Right ventricle myocardium superior (tissue), 1 donor: ENCODE measurements at places on chromosomes 2 and 18. TPM values are rescaled to one million over a fixed set of nuclear protein-coding genes. Genes with fewer than 3 reads are reported as not detected.
A peak's percentile ranks its signal among the peaks of the same experiment; 100 is the strongest.

The EPB41L5 gene
- 8.1 TPM for total RNA-seq

The ROCK2 gene
- total RNA-seq, result 31.5 TPM

DNA sequence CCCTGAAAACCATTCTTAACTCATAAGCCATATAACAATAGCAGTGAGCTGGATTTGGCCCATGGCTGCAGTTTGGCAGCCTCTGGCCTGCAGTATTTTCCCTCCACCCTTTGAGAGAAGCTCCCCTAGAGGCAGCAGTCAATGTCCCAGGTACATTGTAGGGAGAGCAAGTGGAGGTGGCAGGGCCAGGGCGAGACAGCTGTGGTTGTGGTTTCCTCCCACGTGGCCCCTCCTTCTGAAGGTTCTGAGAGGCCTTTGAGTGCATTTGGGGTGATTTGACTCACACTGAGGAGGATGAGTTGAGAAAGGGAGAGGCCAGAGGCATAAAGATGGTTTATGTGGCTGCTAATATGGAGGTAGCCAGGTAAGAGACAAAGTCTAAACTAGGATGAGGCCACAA is 45.5 kb upstream of the LDAH start:
- no peak for DNase-seq

DNA sequence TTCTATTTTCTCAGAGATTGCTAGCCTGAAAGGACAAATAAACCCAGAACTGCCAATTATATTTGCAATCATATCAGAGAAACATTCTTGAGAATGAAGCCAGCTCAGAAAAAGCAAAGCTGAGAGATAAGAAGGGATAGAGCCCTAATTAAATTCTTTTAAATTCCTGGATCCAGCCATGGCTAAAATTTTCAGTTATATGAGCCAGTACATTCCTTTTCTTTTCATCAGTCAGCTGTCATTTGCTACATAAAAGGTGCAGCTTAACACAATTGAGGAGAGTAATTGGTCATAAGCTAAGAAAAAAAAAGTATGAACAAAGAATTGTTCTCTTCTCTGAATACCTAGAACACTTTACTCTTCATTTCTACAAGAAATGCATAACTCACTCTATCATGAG is 303.5 kb upstream of the FIGN start:
- no peak for DNase-seq

DNA sequence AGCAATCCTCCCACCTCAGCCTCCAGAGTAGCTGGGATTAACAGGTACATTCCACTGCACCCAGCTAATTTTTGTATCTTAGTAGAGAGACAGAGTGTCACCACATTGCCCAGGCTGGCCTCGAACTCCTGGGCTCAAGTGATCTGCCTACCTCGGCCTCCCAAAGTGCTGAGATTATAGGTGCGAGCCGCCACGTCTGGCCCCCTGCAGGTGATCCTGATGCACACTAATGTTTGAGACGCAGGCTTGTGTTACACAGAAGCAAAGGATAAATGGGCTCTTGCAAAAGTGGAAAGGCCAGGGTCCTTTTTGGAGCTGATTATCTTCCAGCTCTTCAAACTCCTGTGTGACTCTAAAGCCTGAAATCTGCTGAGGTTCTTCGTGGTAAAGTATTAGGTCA is 84.2 kb downstream of the TGFA start:
- DNase-seq, result no peak

DNA sequence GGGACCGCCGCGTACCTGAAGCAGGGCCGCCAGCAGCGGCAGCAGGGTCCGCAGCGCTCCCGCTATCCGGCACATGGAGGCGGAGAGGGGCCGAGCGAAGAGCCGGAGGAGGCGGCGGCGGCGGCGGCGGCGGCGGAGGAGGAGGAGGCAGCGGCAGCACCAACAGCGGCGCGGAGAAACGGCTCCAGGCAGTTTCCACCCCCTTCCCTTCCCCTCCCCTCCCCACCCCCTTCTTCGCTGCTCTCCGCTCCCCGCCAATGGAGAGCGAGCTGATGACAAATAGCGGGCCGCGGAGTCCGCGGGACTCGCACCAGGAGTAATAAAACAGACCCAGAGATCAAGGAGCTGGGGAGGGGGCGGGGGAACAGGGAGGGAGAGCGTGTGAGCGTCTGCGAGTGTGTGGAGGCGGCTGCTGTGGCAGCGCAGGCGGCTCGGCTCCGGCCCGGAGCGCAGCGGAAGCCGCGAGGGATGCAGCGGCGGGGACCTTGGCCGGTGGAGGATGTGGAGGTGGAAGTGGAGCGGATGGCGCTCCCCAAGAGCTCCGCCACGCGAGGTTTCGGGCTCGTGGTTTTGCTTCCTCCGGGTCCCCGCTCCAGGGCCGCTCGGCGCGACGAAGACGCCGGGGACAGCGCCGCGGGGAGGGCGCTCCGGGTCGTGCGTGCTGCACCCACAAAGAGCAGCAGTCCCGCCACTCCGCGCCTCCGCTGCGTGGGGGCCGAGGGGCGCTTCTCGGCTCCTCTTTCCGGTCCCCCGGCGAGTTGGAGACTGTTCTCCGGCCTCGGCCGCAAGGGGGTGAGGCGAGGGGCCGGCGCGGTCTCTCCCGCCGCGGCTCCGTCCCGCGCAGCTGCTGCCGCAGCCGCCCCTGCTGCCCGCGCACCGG is at the start of gene CDH2:
TSS of gene CDH2 (minus strand) at position 183 of the 880 bp plus-strand sequence. CDS start at position 75, 108 bp downstream.
- DNase-seq, result peak; percentile 79

The CDK5R2 gene
- total RNA-seq, result not detected

GRCh38 chr2:26521054-26521912 is 43.4 kb upstream of the OTOF start:
- no peak for DNase-seq

DNA sequence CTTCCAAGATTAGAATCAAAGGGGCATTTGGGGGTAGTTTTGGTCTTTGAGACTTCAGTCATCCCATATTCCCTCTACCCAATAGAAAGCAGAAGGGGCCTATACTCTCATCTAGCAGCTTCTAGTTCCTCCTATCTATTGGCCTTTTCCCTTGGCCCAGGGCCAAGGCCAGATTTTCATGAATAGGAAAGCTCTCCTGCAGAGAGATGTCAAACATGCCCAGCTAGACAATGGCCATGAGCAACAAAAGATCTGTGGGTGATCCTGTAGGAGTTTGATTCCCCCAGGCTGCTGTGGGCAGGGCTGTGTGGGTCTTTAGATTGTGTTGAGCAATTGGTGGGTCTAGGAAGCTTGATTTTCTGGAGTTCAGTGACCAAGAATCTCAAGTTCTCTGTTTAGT is 2.9 kb upstream of the ADCYAP1 start:
- no peak for DNase-seq

The IL1F10 gene
- total RNA-seq, result not detected

GRCh38 chr2:85397925-85398331 is 12.2 kb downstream of the CAPG start:
- DNase-seq, result no peak

The KIAA2012 gene
- not detected for total RNA-seq

DNA sequence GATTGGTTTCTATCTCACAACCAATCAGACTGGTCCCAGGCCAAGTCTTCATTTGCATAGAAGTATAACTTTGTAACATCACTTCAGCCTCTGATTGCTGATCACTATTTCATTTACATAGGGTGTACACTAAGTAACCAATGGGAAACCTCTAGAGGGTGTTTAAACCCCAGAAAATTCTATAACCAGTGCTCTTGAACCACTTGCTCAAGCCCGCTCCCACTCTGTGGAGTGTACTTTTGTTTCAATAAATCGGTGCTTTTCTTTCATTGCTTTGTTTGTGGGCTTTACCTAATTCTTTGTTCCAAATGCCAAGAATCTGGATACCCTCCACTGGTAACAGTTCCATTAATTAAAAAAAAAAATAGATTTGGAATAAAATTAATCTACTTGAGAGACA is 77.0 kb downstream of the TMEFF2 start:
- no peak for DNase-seq

- no peak for DNase-seq
These were observed 25.9 kb downstream of the MBD5 start for GRCh38 chr2:148046802-148047201.

DNA sequence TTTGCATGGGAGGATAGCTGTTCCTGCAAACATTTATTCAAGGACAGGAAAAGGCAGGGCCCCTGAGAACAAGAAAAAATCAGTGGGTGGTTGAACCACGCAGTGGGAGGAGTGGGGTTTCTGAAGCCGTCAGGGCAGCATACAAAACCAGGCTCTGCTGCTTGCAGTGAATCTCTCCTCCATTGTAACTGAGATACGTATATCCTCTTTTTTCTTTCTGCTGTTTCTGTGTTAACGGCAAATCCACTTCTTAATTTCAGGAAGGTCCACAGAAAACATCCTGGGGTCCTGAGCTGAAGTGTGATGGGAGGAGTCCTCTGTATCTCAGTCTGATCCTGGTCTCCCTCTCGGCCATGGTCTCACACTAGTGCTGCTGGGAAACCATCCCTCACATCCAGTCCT is 27.2 kb upstream of the KCNF1 start:
- no peak for DNase-seq

- no peak for DNase-seq
These were observed 40.6 kb downstream of the FOSL2 start for GRCh38 chr2:28433215-28433614.

The TRAK2 gene
- total RNA-seq, result 163 TPM

DNA sequence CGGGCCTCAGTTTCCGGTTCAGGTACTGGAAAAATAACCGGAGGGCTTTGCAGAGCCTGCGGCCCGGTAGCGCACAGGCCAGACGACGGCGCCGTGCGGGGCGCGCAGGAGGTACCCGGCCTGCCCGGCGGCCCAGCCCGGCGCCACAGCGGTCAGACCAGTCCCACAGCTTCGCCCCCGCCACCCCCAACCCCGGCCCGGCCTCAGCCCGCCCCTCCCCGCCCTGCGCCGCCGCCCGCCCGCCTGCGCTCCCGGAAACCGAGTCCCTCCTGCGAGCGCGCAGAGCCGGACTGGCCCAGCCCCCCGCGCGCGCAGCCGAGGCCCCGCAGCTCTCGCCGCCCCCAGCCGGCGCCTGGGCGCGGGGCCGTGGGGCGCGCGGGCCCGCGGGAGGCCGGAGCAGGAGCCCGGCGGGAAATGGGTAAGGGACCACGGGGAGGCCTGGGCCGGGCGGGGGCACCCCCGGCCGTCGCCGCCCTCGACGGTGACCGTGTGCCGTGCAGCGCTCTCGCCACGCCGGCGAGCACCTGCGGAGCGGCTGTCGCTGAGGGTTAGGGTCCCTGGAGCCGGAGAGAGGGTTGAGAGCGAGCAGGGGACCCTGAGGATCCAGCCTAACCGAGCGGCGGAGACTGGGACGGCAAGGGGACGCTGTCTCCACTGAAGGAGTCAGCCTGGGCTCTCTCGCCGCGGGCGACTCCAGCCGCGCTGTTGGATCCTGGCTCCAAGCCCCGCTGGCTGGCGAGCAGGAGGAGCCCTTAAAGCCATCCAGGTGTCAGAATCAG is 16.5 kb upstream of the PSD4 start:
- no peak for DNase-seq

DNA sequence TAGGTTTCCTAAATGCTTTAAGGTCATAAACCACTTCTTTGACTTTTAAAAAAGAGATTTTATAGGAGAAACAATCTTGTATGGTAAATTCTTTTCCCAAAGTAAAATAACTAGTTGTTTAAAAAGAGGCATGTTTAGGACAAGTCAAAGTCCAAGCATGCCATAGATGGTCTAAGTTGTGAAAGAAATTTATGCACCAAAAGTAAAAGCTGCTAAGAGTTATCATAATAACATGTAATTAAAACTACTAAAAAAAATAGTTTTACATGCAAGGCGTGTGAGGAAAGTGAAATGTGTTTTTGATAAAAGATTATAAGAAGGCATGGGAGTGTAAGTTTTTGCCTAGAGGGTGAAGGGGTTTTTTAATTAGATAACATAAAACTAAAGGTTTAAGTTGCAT is 22.5 kb downstream of the FAM210A start:
- no peak for DNase-seq

- no peak for DNase-seq
These were observed 94.5 kb upstream of the MGAT4A start for GRCh38 chr2:98825404-98825803.

The TTC32 gene
- 3.3 TPM for total RNA-seq

GRCh38 chr2:72793798-72794440 is 31.9 kb downstream of the EXOC6B start:
- no peak for DNase-seq

GRCh38 chr2:138455691-138456090 is 45.9 kb upstream of the SPOPL start:
- no peak for DNase-seq

The TMEM182 gene
- total RNA-seq, result 187 TPM

DNA sequence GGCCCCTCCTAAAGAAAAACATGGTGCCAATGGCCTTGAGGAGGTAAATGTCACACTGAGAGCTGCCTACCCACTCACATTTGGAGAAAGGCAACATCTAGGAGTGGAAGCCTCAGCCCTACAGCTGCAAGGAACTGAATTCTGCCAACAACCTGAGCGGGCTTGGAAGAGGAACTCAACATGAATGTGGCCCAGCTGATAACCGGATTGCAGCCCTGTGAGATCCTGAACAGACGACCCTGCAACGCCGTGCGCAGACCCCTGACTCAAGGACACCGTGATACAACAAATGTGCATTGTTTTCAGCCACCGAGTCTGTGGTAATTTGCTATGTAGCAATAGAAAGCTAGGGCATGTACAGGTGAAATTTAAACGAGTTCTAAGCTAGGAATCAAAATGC is 99.4 kb downstream of the MYOM1 start:
- no peak for DNase-seq

The CCDC74B gene
- 0.38 TPM for total RNA-seq

GRCh38 chr2:172333235-172333977 is 94.0 kb upstream of the ITGA6 start:
- no peak for DNase-seq

- DNase-seq, result no peak
These were observed 61.1 kb upstream of the ZNG1B start for GRCh38 chr2:113376253-113376912.

- DNase-seq, result no peak
These were observed 115.2 kb downstream of the TPO start for GRCh38 chr2:1528273-1529064.

The ACMSD gene
- not detected for total RNA-seq

The XDH gene
- total RNA-seq, result 0.13 TPM

- no peak for DNase-seq
These were observed 392.8 kb upstream of the ACVR2A start for GRCh38 chr2:147451902-147452515.

- DNase-seq, result no peak
These were observed 123.4 kb upstream of the CDH20 start for GRCh38 chr18:61209801-61210200.

GRCh38 chr18:59950215-59950944 is 50.6 kb downstream of the PMAIP1 start:
- DNase-seq, result no peak

The CLEC4F gene
- 0.08 TPM for total RNA-seq

The CAPN13 gene
- total RNA-seq, result not detected

- DNase-seq, result no peak
These were observed 564.4 kb upstream of the LINC00305 start for GRCh38 chr18:64713284-64713683.

The SETBP1 gene
- 6.3 TPM for total RNA-seq

The FBLN7 gene
- 0.38 TPM for total RNA-seq

The CDH20 gene
- total RNA-seq, result 0.05 TPM

The SERPINB3 gene
- total RNA-seq, result not detected
